ENCODE measurements at places on chromosomes 7 and 10.

DNA sequence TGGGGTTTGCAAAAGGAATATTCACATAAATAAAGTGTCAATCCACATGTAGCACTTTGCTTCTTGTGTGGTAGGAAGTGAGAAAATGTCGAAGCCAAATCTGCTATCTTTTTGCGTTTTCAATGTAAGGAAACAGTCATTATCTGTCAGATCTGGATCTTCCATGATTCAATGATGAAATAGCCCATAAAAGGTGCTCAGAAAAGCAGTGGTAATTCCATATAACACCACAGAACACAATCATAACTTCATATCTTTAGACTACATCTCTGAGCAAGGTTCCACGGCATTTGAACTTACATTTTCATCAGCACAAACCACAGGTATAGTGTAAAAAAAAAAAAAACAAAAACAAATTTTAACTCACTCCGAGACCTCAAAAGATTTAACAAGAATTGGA, 39.9 kb upstream of the EGR2 start:
- peak; percentile 46 for DNase-seq

GRCh38 chr10:60943316-60944057, 498 bp downstream of the RHOBTB1 start:
- no peak for DNase-seq

- no peak for DNase-seq
Measured at GRCh38 chr7:70529914-70530585, 601.9 kb upstream of the GALNT17 start.

GRCh38 chr10:71736570-71736952, 17.0 kb upstream of the C10orf105 start:
- DNase-seq = no peak

- no peak for DNase-seq
Measured at GRCh38 chr7:135800560-135800959, 51.9 kb upstream of the FAM180A start.

- DNase-seq = no peak
Measured at GRCh38 chr7:111392294-111392693, 170.0 kb downstream of the IMMP2L start.

DNA sequence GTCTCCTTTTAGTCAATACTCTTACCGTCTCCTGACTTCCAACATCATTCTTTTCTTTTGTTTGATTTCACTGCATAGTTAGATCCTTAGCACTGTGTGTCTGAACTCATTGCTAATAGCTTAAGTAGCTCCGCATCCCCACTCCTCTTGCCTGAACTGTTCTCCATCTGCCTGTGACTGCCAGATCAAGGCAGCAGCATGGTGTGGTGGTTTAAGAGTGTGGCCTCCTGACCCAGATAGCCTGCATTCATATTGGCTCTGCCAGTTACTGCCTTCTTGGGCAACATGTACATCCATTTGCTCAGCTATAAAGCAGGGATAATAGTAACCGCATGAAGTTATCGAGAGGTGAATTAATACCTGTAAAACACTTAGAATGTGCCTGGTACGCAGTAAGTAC, 50.8 kb downstream of the SUFU start:
- DNase-seq = no peak

DNA sequence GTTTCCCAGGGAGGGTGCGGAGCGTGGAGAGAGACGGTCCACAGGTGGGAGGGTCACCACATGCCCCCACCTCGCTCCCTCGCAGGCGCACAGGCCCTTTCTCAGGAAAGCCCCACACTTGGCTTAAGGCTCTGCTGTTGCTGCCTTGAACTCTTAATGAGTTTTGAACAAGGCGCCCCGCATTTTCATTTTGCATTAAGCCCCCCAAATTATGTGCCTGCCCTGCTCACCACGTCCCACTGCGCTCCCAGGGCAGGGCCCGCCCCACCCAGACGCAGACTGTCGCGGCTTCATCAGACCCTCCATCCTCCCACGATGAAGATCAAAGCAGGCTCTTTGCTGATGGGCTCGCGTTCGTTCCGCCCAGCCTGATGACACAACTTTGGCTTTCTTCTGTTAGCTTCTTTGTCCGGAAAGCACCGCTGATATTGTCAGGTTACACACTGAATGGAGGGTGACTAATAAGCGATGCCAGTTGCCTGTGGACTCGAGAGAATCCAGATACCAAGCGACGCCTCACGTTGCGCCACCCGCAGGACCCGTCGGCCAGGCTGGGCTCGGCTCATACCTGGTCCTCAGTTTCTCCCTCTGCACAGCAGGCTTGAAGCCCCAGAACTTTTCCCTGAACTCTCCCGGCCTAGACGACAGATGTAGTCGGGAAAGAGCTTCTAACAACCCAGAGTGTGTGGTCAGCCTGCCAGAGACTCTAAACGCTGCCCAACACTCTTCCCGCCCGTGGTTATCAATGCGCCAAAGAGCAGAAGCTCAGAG, 9.5 kb downstream of the CALML3 start:
- no peak for DNase-seq

DNA sequence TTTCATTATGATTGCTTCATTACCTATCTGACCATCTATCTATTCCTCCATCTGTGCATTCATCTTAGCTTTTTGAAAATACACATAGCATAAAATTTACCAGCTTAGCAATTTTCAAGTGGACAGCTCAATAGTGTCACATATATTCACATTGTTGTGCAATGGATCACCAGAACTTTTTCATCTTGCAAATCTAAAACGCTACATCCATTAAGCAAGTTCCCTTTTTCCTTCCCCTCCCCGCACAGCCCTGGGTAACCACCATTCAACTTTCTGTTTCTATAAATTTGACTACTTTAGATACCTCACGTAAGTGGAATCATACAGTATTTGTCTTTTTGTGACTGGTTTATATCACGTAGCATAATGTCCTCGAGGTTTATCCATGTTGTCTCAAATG, 78.0 kb upstream of the ADRB1 start:
- no peak for DNase-seq

GRCh38 chr7:101987494-101987893, 170.1 kb downstream of the CUX1 start:
- no peak for DNase-seq

- DNase-seq = no peak
Measured at GRCh38 chr7:154869436-154869835, 133.5 kb downstream of the PAXIP1 start.

GRCh38 chr10:24382979-24383663, 174.2 kb downstream of the KIAA1217 start:
- DNase-seq = no peak

- no peak for DNase-seq
Measured at GRCh38 chr7:49228426-49229098, 304.2 kb downstream of the CDC14C start.

DNA sequence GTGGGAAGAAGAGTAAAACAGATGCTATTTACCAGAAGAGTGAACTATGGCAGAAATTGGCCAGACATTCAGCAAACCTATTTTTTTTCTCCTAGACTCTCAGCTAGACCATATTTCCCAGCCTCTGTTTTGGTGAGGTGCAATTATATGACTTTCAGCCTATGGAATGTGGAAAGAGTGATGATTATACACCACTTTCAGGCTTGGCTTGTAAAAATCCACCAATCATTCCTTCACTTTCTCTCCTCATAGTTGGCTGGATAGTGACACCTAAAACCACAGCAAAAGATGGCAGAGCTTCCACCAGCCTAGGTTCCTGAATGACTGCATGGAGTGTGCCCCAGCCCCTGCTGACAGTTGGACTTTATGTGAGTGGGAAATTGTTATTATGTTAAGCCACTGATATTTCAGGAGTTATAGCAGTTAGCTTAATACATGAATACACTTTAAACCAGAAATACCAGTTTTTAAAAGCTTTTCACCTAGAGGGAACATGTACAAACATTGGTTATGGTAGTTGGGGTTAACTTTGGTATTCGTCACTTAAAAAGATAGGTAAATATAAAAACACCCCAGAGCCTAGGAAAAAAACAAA, 19.1 kb upstream of the TNKS2 start:
- no peak for DNase-seq

- no peak for DNase-seq
Measured at GRCh38 chr7:76281006-76281705, 21.3 kb upstream of the HSPB1 start.

DNA sequence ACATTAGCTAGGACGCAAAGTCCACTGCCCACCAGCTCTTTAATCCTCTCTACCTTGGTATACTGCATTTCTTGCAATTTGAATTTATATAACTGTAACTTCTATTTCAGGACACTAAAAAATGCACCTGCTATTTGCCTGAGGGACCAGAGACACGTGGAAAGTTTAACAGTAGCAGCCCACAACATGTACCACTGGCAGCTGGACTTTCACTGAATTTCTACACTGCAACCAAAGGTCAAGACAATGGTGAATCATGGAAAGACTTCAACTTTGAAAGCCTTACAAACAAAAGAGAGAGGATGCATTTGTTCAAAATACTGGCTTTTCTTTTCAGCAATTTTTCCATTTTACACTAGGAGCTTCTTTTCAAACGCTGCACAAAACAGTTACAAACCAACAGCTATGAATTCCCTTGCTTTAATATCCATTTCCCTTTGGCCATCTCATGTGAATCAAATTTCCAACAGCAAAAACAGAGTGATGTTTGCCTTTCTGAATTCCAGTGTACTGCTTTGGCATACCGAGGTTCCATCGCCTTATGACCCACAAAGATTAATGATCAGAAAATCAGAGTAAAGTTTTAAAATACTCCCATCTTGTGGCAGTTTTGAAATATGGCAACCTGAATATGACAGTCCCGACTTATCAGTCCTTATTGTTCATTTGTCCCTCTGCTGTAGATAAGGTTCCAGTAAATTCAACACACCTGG, 29.9 kb upstream of the HNRNPH3 start:
- DNase-seq = peak; percentile 38

- DNase-seq = no peak
Measured at GRCh38 chr7:34069676-34070075, 164.3 kb downstream of the BMPER start.

- no peak for DNase-seq
Measured at GRCh38 chr10:119319161-119319919, 112.0 kb downstream of the GRK5 start.

GRCh38 chr10:50992356-50992901, 81.9 kb upstream of the PRKG1 start:
- no peak for DNase-seq

DNA sequence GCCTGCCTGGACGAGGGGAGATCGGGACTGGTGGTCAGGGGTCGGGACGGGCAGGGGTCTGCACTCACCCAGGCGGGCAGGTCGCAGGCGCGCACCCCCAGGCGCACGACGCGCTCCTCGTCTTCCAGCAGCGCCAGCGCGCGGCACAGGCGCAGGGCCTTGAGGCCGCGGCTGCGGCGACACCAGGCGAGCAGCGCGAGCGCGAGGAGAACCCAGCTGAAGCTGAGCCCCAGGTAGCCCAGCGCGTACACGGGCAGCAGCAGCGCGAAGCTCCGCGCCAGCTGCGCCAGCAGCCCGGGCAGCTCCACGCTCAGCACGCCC, 328 bp downstream of the ESYT2 start:
- peak; percentile 71 for DNase-seq

DNA sequence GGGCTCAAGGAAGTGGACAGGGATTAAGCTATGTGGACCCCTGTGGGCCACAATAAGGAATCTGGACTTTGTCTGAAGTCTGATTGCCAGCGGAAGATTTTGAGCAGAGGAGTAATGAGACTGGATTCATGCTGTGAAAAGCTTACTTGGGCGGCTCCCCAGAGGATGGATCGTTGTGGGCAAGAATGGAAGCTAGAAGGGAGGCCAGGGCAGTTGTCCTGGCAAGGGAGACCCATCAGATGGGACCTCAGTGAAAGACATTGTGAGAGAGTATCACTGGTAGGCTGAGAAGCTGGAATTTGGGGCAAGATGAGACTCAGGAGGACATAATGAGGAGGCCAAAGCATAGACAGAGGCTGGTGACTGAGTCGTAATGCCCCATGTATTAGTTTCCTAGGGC, 15.6 kb downstream of the ABCC2 start:
- no peak for DNase-seq

DNA sequence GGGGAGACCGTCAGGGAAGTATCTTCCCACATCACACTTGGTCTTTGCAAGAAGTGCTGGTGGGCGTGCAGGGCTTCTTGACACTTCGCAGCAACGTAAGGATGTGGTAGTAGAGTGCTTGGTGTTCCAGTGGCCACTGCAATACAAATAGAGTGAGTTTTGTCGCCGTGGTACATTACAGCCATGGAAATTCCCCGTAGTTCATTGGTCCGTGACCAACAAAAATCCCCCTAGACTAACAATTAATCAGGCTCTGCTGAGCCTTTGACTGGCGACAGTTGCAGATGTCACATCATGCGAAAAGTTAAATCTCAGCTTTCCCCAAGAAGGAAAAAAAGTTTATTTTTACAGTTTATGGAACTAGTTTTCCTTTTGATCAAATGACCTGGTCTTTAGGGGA, 134.7 kb downstream of the MGMT start:
- DNase-seq = no peak

DNA sequence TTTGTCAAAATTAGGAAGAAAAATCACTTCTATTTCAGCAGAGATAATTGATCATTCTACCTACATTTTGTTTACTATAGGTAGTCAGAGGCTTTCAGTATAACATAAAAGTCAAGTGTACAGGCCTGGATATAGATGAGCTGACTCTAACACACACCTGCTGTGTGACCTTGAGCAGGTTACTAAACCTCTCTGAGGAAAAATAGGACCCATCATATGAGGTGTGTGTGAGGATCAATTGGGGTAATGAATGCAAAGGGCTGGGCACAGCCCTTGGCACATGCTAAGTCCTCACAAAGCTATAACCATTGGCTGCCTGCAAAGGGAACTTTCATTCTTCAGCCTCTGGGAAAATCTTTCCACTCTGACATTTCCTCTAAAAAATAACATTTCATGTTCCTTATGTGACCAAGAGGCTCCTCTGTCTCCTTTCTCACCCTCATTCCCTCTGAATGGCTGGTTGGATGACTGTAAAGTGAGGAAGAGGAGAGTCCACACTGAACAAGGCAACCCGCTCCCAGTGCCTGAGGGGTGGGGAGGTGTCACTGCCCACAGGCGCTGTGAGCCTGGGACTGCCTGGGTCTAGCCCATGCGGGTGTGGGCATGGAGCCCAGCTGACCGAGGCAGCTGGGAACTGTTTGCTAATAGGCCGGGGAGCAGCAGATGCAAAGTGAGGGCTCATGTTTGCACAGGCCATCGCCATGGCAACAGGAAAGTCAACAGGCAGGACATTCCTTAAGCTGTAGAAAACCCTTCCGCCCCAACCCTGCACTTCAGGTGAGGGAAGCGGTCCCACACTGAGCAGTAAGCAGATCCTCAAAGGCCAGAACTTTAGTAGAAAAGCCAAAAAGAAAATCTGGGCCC, 36.8 kb downstream of the MYOF start:
- no peak for DNase-seq

GRCh38 chr7:122305475-122306319, 1.1 kb upstream of the FEZF1 start:
- no peak for DNase-seq

DNA sequence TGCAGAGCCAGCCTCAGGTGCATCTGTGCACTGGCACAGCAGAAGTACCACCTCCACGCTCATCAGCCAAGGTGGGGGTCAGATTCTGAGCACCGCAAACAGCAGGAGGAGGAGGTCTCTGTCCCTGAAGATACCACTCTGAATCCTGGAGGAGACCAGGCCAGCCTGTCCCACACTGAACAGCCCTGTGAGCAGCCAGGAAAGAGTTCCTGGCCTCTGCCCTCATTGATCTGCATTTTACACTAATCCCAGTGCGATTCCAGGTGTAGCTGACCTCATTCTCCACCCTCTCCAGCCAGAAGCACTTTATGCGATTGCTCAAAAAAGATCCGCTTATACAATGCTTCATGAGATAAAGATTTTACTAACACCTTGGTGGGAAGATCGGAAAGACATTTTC, 99.1 kb upstream of the CACUL1 start:
- no peak for DNase-seq

All from CD4-positive, alpha-beta T cell treated with Interleukin-2 at 100 ng/mL for 4 hours (primary cell).